NCI-H187 (cell line): ENCODE measurements at places on chromosomes 6 and 20.

- DNase-seq, result no peak
Measured at GRCh38 chr6:149948011-149948410, 6.2 kb downstream of the ULBP2 start.

- no peak for DNase-seq
Measured at GRCh38 chr6:16511040-16511660, 250.1 kb downstream of the ATXN1 start.

GRCh38 chr20:25196786-25197120 lies 1.2 kb downstream of the ENTPD6 start:
- DNase-seq, result no peak

- no peak for DNase-seq
Measured at GRCh38 chr6:166561771-166562359, 24.6 kb downstream of the RAMACL start.

GRCh38 chr6:56856036-56856580 lies 98.8 kb upstream of the BEND6 start:
- DNase-seq, result no peak

- no peak for DNase-seq
Measured at GRCh38 chr20:6864740-6865139, 97.3 kb downstream of the BMP2 start.

DNA sequence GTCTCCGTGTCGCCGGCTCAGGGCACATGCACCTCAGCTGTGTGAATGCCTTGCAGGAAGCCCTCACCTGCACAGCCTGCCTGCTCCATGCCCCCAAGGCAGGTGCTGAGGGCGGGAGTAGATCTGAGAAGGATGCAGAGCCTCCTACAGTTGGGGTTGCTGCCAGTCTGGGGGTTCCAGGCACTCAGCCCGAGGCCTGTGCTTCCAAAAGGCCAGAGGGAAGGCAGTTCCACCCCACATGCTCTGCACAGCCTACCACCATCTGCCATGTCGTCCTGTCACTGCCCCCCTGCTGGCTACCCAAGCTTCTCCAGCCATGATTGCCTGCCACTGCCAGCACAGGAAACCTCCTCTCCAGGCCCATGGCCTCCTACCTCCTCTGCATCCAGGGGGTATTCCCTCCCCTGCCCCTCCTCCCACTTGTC lies 19.3 kb downstream of the ACSS1 start:
- no peak for DNase-seq

- DNase-seq, result no peak
Measured at GRCh38 chr6:161001421-161001820, 9.9 kb downstream of the MAP3K4 start.

DNA sequence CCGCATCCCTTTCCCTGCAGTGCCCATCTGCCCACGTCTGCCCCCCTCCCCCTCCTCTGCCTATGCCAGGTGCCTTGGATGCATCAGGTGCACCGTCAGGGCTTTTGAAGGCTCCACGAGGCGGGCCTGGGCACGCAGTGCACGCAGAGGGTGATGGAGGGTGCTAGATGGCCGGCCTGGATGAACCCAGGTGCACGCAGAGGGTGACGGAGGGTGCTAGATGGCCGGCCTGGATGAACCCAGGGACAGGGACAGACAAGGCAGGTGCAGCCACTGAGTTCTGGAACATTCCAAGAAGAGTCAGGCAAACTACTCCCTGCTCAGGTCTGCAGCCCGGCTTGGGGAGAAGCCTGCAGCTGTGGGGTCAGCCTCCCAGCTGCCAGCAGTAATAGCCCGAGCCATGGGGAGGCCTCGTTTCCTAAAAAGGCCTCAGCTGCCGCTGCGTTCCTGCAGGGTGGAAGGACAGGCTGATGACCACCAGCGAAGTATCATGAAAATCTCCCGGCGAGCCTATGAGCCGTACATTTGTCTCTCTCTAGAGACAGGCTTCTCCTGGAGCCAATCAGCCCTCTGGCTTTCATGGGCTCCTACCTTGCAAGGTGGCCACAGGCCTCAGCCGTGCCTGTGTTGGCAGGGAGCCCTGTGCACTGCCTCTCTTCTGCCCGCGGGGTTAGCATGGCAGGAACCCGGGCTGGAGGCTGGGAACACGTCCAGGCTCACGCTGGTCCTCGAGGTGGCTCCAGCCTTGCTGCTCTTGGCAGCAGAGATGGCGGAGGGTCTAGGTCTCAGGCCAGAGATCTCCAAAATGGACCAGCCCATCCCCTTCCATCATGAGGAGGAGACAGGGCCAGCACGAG lies 29.6 kb downstream of the NTSR1 start:
- no peak for DNase-seq

DNA sequence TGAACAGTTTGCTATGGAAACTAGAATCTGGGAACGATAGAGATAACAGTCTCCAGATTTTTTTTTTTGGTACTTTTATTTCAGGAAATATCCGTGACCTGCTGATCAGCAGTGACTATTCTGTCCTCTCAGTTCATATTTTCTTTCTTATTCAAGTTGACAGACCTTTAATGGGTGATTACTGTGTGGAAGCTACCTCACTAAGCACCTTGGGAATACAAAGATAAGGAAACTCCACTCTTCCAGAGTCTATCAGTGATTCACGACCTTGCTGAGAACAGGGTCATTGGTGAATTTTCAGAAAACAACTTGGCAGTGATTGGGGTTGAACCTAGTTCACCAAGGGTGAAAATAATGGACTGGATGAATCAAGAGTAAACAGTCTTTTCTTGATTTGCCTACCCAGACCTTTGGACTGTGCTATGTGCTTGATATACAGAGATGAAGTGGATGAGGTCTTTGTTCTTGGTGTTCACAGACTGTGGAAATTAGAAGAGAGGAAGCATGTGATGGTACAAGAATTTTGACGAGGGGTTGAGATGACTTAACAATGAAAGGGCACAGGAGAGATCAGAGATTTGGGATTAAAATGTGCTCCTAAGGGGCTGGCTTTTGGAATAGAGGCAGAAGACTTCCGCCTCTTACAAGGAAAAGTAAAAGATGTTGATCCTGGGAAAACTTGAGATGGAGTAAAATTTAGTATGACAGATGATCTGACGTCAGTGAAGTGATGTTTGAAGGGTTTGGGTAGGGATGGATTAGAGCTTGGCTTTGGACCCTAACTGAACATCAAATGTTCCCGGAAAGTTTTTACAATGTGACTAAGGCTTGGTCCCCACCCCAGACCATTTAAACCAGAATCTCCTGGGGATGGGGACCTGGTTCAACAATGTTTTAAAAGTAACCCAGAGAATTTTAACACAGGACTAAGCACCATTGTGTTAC lies 1.2 kb downstream of the KAT14 start:
- DNase-seq, result no peak

DNA sequence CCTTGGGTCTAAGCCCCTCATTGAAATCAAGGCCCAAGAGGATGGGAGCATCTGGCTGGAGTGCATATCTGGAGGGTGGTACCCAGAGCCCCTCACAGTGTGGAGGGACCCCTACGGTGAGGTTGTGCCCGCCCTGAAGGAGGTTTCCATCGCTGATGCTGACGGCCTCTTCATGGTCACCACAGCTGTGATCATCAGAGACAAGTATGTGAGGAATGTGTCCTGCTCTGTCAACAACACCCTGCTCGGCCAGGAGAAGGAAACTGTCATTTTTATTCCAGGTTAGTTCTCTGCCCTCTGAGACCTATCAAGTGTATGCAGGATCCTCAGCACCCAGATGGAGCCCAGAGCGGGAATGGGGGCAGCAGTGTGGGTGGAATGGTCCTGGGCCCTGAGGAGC lies 5.1 kb downstream of the BTN2A2 start:
- DNase-seq, result no peak

- DNase-seq, result no peak
Measured at GRCh38 chr20:59232618-59233017, 67.8 kb upstream of the EDN3 start.

- no peak for DNase-seq
Measured at GRCh38 chr6:90818163-90818562, 231.3 kb upstream of the MAP3K7 start.

GRCh38 chr6:43622541-43622940 lies 6.5 kb downstream of the GTPBP2 start:
- DNase-seq, result no peak

- no peak for DNase-seq
Measured at GRCh38 chr20:45998337-45998736, 10.4 kb upstream of the MMP9 start.

DNA sequence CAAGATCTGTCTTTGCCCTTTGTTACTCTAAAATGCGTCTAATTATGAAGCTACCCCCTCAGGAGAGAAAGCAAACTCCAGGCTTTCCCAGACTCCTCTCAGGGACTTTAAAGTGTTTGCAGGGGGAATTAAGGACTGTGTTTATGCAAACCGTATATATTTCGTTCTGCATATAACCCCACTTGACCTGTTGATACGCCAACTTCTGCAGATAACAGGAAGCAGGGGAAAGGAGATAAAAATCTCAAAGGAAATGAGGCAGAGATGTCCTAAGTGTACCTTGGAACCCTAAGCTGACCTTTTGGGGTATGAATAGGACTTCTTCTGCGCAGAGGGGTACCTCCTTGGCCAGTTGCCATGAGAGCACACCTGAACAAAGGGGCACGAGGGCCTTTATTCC lies 8.1 kb downstream of the SYCP2L start:
- no peak for DNase-seq

DNA sequence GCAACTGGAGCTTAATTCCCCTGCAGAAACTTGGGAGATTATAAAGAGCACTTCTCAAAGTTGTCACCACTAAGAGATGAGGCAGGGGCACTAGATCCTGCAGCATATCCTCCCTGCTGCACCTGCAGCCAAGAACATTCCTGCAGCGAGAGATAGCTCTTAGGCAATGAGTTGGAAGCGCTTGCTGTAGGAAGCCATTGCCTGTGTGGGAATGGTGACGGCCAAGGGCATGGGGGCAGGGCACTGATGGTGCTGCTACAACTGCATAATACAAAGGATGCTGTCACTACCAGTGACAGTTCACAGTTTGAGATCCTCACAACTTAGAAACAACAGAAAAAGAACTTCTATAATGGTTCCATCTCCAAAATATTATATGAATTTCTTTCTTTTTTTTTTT lies 89.9 kb downstream of the CDS2 start:
- DNase-seq, result no peak

- no peak for DNase-seq
Measured at GRCh38 chr6:135667691-135668455, 170.3 kb upstream of the AHI1 start.

DNA sequence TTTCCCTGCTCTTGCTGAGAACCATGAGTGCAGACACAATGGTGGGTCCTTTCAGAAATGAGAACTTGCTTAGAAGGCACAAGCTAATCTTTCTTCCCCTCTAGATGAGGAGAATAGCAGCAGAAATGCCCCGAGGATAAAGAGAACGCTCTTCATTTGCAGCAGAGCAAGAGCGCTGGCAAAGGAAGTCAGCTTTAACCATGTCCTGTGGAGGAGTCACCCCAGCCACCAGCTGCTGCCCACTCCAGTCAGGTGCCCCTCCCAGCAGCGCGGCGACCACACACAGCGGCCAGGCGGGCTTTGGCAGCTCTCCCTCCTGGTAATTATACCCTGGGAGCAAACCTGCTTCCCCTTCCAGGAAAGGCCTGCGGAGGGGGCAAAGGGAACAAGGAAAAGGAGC lies 42.4 kb upstream of the EMILIN3 start:
- no peak for DNase-seq

DNA sequence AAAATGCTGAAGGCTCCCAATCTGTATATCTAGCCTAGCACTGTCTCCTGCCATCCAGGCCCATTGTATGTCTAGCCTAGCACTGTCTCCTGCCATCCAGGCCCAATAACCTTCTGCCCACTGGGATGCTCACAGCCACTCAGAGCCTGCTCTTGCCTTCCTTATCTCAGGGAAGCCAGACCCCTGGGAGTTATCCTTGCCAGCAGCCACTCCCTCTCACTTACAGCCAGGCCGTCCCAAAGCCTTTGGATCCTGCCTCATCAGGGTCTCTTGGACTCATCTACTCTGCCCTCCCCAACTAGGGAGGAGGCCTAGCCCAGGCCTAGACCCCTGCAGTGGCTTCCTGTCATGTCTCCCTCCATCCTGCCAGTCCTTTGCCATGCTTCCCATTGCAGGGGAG lies 37.3 kb downstream of the KIF3B start:
- DNase-seq, result no peak

DNA sequence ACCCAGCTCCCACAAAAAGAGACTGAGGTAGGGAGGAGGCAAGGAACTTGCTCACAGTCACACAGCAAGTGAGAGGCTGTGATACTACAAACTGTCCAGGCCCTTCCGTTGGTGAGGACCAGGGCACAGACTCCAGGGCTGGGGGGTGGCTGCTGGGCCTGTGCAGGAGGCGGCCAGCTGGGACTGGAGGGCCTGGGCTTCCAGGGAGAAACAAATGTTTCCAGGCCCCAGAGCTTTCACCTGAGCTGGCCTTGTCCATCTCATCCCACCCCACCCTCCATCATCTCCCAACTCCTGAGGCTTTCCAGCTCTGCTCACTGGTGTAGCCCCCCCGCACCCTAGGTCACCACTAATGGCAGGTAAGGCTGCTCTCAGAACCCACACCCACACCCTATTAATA lies 86.0 kb downstream of the GRM4 start:
- DNase-seq, result no peak

- DNase-seq, result no peak
Measured at GRCh38 chr20:48595495-48596333, 232.1 kb downstream of the PREX1 start.

GRCh38 chr6:157721830-157722229 lies 101.2 kb upstream of the SNX9 start:
- no peak for DNase-seq
